ENCODE measurements at places on chromosomes 7 and 10.

- DNase-seq: no peak
Measured at GRCh38 chr10:118970770-118971169, 58.7 kb upstream of the NANOS1 start.

DNA sequence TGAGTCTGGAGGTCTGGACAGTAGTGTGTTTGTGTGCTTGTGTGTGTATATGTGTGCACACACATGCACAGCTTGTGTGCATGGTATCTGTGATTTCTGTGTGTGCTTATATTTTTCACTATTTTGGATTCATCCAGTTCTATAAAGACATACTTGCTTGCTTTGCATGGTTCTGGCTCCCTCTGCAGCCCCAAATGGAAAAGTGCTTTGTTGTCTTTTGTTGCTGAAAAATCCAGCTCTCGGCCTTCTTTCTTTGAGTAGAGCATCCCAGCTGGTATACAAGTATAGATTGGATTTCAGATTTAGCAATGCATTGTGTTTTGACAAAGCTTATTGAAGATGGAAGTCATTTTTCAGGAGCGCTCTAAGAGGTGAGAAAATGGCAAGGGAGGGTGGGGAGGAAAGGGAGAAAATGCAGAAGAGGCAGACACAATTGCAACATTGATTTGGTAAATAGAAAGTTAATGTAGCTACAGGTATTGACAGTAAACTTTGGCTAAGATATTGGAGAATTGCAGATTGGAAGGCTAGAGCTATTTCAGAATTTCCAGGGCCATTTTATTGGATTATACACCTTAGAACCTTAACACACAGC, 333.9 kb downstream of the AUTS2 start:
- DNase-seq: no peak

DNA sequence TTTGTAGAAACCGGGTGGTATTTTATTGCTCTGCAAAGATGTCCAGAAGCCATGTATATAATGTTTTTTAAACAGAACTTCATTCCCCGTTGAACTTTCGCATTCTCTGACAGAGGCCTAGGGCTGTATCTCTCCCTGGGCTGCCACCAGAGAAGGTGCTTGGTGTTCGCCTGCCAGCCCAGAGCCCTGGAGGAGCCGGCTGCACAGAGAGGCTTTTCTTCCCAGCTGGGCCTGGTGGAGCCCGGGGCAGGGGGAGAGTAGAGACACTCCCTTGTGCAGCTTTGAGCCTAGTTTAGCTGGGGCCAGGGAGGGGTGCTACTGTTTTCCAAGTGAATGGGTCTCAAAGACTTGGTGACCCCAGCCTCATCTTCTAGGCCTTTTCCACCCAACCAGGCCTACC, 13.6 kb upstream of the TRIM8 start:
- DNase-seq: no peak

- DNase-seq: no peak
Measured at GRCh38 chr7:138388673-138389491, 71.2 kb upstream of the TRIM24 start.

DNA sequence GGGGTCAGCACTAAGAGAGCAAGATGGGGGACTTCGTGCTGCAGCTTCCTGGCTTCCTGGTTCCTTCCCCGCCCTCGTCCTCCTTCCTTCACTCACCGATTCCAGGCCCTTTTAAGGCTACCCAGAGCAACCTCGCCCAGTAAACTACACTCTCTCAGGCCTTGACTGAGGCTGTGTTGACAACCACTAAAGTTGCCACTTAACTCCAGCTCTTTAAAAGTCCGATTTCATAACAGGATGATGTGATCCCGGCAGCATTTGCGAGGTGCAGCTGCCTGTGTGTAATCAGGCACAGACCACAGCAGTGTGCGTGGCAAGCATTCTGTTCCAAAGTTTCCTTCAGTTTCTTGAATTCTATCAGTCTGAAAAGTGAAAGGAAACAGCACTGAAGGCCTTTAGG, 110.6 kb downstream of the RAB11FIP2 start:
- DNase-seq: no peak

GRCh38 chr7:34735526-34735925, 77.5 kb downstream of the NPSR1 start:
- DNase-seq: no peak

DNA sequence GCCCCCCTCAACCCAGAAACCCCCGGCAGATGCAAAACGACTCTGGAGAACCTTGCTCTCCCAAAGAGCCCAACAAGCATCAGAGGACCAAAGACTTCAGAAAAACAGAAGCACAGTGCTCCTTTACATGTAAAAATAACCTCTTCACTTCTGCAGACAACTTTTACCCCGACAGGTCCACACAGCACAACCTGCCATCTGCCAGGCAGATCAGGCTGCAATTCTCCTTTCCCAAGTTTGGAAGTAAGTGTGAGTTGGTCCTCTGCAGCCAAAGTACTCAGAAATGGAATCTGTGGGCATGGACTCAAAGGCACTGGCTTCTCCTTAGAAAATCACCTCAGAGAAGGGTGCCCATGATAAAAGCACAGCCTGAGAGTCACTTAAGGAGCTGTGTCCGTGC, 26.0 kb downstream of the DOCK4 start:
- no peak for DNase-seq

DNA sequence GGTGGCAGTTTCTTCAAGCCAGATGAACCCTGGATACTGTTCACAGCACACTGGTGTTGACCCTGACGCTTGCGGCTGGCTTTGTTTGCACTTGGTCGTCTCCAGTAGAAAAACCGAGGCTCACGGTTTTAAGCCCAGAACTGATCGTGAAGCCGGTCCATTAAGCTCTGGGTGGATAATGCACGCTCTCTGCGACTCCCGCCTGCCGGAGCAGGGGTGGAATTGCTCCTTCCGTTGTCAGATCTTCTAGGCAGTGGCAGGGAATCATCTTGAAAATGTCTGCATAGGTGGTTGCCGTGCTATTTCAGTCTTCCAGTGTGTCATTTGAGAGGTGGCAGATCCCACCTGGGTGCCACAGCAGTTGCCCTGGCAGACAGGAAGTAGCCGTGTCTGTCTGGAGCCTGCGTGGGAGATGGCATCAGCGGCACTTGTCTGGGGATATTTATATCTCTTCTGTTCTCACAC, 35.9 kb upstream of the AP5Z1 start:
- DNase-seq: no peak

- no peak for DNase-seq
Measured at GRCh38 chr7:47782022-47782421, 166.2 kb downstream of the PKD1L1 start.

- no peak for DNase-seq
Measured at GRCh38 chr7:45893996-45894664, 5.8 kb downstream of the IGFBP1 start.

DNA sequence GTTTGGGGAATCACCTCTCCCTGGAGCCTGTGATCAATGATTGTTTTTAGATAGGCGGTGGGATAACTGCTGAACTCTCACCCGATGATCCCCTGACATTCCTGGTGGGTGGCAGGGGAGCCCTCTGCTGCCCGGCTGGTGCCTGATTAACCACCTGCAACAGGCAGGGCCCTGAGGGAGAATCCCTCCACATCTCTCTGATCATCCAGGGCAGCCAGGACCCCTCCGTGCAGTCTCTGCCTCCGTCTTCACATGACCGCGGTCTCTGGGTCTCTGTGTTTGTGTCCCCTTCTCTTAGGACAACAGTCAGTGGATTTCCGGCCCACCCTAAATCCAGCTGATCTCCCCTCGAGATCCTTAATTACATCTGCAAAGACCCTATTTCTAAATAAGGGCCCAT, 17.4 kb downstream of the CALML5 start:
- DNase-seq: no peak

DNA sequence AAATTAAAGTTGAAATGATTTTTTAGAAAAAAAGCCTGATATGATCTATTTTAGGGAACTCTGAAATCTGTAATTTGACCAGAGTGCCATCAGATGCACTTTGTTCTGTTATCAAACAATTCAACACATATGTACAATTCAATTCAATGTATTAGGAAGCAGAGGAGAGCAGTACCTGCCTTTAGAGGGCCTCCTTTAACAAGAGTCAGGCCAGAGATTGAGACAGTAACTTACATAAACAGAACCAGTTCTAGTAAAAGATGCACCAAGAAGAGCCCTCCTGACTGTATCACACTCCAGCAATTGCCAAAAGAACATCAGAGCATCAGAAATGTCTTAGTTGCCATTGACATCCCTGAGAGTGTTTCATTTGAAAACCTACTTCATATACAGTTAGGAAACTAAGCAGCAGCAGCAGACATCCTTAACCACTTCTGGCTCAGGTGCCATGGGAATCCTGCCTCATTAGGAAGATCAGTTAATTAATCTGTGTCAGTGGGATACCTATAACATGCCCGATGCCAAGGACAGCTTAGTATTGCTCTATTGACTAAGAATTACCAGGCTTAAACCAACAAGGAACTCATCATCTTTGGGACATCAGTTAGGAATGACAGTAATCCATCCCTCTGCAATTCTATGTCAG, 1222.6 kb upstream of the LRRN3 start:
- no peak for DNase-seq
